ENCODE measurements at places on chromosomes 7 and 10.

DNA sequence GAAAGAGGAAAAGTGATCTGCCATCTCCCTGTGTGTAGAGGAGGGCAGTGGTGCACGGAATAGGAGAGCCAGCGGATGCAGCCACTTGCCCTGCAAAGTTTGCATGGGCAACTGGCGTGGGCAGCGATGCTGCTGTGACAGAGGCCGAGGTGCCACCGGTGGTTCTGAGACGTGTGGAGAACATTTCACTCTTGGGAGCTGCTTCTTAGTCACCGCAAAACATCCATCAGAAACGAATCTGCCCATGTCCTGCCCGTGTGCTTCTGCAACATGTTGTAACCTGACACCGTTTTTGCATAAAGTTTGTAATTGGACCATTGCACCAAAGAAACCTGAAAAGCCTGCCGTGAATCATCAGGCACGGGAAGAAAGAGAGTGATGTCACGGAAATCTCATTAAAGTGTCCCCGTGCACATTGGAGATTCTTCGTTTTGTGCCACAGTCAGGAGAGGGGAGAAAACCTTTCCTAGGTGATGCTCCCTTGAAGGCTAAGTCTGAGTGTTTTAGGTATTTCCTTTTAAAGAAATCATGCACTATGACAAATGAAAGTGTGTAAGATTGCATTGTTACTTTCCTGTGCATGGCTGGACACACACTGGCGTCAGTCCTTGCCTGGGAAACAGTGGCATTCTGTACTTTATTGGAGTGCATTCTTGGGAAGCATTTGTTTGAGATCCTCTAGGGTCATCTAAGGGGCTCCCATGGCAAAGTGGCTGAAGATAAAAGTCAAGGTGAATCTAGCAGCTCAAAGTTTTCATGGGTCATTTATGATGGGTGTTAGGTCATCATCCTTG is 302.6 kb downstream of the KLF6 start:
- no peak for DNase-seq

- no peak for DNase-seq
Observed at GRCh38 chr7:110669410-110669809, 421.5 kb upstream of the LRRN3 start.

DNA sequence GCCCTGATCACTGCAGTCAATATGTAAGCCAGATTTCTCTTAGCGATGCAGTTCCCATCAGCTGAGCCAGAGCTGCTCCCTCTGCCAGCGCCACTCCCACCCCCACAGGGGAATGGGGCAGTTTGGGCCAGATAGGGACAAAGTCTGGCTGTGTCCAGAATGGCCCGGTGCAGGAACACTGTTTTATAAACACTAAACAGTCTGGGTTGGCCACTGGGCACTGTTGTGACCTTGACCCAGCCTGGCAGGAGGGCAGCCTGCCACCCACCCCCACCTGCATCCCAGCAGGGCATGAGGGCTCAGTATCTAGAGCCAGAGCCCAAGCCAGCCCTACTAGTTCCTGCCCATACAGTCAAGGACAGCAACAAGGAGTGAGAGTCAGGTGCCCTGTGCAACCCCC is 1.3 kb downstream of the OGDHL start:
- no peak for DNase-seq

- DNase-seq = no peak
Observed at GRCh38 chr7:147513451-147513850, 1077.1 kb upstream of the C7orf33 start.

DNA sequence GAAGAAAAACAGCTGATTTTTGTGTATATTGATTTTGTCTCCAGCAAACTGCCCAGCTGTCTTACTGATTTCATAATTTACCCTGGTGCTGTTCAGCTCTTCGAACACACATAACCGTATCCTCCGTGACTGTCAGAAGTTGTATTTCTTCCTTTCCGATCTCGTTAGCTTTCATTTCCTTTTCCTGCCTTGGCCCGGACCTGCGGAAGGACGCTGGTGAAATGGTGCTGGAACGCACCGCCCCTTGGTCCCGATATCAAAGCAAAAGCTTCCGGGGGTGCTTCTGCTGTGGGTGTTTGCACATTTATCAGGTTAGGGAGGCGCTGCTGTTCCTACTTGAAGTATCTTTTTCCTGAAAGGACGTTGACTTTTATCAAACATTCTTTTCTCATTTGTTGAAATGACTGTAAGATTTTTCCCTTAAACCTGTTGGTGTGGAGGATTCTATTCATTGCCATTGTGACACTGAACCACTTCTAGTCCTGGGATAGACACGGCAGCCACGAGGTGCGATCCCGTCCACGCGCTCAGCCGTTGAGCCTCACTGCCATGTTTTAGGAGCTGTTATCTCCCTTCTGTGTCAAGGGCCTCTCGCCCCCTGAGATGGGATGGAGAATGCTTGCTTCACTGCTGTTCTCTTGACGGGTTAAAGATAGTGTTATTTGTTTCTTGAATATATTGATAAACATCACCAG is 72.6 kb downstream of the FOXL3 start:
- no peak for DNase-seq

- no peak for DNase-seq
Observed at GRCh38 chr10:91313796-91314485, 93.5 kb downstream of the PCGF5 start.

DNA sequence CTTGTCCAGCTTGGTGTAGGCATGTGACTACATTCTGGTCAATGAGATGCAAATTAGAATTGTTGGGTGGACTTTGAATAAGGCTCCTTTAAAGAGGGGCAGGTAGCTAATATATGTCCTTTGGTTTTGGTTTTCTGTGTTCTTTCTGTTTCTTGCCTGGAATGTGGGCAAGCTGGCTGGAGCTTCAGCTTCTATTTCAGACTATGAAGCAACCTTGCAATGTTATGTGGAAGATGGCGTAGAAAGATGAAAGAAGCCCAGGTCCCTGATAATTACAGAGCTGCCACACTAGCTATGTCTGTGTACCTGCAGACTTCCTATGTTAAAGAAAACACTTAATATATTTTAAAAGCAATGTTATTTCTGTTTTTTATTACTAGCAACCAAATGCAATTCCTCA is 46.2 kb downstream of the NEURL1 start:
- no peak for DNase-seq

DNA sequence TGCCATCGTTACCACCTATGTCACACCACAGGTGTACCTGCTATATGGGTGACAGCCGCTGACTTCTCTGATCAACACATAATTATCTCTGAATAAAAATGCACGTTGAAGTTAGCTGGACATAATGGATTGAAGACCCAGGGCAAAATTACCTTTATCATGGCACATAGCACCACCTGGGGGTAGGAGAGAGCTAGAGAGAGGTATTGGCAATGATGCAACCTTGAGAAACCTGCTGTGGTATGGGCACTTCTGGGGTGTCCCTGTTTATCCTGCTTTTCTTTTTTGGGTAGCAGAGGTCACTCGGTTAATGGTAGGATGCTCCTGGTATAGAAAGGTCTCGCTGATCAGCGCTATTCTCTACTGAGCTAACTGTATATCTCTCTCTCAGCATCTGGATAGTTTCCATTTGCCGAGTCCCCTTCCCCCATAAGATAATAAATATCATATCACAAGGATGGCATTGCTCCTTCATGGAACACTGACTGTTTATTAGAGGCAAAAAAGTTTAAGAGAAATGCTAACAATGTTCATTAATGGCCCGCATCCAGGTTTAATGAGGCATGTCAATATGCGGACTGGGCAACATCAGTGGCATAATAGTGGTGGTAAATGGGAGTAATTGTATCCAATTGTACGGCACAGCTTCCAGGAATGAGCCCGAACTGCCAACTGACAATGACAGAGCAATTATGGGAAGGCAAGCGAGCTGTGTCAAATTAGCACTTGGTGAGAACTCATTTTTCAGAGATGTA is 323.1 kb downstream of the TFEC start:
- no peak for DNase-seq

DNA sequence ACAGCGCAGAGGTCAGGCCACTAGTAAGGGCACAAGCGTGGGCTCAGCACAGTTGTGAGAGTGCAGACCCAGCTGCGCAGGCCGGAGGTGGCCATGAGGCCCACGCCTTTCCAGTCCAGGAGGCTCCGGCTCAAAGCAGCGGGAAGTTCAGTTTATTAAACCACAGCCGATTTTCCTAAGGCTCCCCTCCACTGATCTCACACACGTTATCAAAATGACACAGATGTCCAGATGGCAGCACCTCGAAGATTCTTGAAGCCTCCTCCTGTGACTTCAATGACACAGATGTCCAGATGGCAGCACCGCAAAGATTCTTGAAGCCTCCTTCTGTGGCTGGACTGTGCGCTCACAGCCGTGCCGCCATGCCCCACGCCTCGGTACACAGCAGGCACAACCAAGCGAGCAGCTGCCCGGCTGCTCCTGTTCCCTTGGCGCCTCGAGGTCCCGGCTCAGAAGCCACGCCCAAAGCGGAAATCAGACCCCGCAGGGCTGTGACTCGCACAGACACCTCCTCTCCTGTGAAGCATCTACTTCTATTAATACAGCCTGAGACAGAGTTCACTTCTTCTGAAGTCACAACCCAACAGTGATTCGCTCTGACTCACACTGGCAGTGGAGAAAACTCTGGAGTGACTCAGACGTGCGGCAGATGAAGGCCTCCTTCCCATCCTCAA is 122.7 kb downstream of the MAD1L1 start:
- no peak for DNase-seq

DNA sequence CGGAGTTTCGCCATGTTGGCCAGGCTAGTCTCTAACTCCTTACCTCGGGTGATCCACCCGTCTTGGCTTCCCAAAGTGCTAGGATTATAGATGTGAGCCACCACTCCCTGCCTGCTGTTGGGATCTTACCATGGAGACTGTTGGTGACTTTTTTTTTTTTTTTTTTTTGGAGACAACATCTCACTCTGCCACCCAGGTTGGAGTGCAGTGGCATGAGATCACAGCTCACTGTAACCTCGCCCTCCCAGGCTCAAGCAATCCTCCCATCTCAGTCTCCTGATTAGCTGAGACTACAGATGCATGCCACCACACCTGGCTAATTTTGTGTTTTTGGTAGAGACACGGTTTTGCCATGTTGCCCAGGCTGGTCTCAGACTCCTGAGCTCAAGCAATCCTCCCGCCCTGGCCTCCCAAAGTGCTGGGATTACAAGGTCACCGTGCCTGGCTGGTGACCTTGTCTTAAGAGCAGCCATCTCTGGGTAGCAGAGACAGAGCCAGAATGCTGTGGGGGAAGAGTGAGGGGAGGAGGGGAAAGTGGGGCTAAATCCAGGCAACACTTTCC is 25.7 kb upstream of the ASCC1 start:
- no peak for DNase-seq

DNA sequence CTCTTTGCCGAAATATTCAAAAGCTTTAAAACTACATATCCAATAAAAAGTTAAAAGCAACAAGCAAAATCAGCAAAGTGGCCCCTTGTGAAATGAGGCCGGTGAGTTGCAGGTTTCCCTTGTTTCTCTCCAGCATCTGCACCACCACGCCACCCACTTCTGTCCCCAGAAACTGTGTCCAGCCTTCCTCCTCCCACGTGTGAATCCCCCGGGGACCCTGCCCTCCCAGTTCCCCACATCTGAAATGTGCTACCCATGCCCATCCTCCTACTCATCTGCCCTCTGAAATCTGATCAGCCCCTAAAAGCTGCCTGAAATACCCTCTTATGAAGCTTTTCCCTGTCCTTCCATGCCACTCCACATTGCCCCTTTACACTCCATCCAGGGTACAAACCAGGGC is 3.8 kb downstream of the ALOX5 start:
- no peak for DNase-seq

- no peak for DNase-seq
Observed at GRCh38 chr7:22681312-22681711, 45.7 kb upstream of the IL6 start.

- DNase-seq = no peak
Observed at GRCh38 chr10:15681076-15681475, 38.6 kb downstream of the ITGA8 start.

DNA sequence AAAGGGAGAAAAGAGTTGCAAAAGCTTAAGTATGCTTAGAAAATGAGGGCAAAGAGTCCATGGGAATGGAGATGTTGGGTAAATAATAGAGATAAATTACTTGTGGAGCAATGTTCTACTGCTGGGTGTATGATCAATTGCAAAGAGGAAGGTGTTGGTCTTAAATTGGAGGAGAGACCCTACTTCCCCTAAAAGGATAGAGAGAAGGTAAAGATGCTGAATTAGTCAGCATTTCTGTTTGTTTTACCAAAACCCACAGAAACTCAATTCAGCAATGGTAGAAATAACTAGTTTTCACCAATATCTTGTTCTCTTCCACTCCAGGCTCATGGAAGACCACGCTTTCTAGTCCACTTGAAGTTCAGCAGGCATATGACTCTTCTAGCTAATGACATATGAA is 32.1 kb downstream of the ASB4 start:
- no peak for DNase-seq

- peak; percentile 78 for DNase-seq
Observed at GRCh38 chr10:50623663-50624412, at the start of gene SGMS1. TSS of gene SGMS1 (minus strand) at chr10:50623956. CDS start at chr10:50344114, 279,842 bp downstream.

DNA sequence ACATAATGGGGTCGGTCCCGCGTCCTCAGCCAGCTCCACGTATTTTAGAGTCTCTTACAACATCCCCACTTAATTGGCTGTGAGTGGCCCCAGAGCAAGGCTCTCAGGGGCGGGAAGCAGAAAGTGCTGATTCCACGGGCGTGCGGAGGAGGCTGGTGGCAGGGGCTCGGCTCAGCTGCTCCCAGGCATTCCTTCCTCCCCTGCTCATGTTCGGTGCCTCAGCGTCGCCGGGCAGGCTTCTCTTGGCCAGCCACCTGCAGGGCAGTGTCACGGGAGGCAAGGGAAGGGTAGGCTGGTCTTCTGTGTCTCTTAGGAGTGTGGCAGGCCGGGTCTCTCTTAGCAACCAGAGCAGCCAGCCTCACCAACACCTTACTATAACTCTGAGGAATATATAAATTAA is 33.8 kb downstream of the IL15RA start:
- DNase-seq = no peak

DNA sequence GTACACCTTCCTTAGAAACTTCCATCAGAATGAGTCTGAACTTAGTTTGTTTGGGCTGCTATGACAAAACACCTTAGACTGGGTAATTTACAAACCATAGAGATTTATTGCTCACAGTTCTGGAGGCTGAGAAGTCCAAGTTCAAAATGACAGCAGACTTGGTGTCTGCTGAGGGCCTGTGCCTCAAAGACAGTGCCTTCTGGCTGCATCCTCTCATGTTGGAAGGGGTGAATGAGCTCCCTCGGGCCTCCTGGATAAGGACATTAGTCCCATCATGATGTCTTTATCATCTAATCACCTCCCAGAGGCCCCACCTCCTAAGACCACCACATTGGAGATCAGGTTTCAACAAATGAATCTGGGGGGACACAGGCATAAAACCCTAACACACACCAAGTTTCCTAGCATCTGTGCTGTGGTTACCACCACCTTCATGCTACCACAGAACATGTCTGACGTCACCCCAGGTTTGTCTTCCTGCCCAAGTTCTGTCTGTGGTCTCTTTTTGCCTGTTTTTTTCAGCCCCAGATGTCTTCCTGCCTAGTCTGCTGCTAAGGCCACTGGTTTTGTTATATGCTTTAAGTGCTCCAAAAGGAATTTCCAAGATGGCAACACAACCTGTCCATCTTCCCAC is 150.9 kb upstream of the COBL start:
- no peak for DNase-seq

GRCh38 chr10:11509036-11509435 is 102.4 kb downstream of the USP6NL start:
- no peak for DNase-seq

- DNase-seq = peak; percentile 26
Observed at GRCh38 chr7:96837593-96837992, 127.9 kb upstream of the SEM1 start.

Measured in HL-60 (cell line).